ENCODE measurements at places on chromosomes 6 and 20. TPM values are rescaled to one million over a fixed set of nuclear protein-coding genes. Genes with fewer than 3 reads are reported as not detected.

GRCh38 chr6:127471379-127472255, 12.4 kb upstream of the KIAA0408 start:
- no peak for DNase-seq

DNA sequence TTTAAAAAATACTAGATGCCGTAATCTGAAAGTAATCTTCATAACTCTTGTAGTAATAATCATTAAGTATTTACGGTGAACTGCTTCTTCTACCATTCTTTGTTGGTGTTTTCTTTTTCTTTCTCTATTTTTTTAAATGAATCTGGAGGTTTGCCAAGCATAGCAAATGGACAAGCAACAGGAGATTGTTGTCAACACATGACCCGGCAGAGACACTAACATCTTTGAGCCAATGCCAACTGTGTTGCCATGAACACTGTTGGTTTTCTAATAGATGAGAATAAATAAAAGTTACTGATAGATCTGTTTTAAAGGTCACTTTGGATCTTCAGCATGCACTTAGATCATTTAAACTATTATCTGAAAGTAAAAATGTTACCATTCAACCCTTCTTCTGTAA, 523.6 kb upstream of the EYS start:
- no peak for DNase-seq

- peak; percentile 87 for DNase-seq
Measured at GRCh38 chr6:160974304-160974771, 17.2 kb upstream of the MAP3K4 start.

DNA sequence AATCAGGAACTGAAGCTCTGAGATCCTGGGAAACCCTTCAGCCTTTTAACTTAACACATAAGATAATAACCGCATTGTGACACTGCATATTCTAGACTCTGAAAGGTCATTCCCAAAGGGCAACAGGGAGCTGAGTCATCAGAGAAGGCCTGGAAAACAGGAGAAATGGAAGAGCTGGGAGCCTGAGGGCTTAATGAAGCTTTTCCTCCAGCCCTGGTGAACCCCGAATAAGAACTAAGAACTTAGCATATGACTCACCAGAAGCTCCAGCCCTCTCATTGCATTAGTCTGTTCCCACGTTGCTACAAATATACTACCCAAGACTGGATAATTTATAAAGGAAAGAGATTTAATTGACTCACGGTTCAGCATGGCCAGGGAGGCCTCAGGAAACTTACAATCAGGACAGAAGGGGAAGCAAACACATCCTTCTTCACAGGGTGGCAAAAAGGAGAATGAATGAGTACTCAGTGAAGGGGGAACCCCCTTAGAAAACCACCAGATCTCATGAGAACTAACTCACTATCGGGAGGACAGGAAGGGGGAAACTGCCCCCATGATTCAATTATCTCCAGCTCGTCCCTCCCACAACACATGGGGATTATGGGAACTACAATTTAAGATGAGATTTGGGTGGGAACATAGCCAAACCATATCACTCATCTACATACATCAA, 648.5 kb downstream of the TFAP2A start:
- DNase-seq, result no peak

GRCh38 chr6:3324262-3324942, 65.7 kb downstream of the PSMG4 start:
- DNase-seq, result no peak

GRCh38 chr6:146200176-146200575, 171.3 kb downstream of the GRM1 start:
- no peak for DNase-seq

DNA sequence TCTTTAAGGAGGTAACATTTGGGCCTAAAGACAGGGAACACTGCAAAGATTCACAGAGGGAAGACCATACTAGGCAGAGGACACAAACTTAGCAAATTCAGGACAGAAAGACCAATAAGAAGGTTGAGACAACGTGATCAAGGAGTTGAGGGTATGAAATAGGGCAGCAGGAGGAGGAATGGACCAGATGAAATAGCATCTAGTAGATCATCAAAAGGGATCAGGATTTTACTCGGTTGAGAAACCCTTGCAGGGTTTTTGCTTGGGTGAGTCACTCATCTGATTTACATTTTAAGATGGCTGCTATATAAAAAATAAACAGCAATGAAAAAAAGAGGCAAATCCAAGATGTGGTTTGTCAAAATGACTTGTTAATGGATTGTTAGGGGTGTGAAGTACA, 4.7 kb downstream of the BCLAF1 start:
- DNase-seq, result no peak

- DNase-seq, result no peak
Measured at GRCh38 chr6:99333068-99333467, 16.4 kb downstream of the FAXC start.

DNA sequence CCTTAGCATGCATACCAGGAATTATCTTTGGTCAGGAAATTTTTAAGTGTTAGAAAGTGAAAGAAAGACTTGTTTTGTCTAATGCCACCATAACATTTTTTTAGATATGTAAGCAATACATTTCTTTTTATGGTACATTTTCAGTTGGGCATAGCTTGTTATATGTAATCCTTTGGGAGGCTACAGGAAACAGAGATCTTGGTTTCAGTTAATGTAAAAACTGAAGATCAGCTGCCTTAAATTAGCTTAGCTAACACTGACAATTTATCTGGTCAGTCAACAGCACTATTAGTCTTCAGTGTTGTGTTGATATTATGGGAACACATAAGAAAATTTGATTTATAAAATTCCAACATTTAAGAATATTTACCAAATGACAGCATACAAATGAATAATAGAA, 78.6 kb upstream of the SMIM8 start:
- no peak for DNase-seq

GRCh38 chr6:71599359-71599758, 287.0 kb upstream of the RIMS1 start:
- DNase-seq, result no peak

GRCh38 chr6:124694139-124694705, 268.0 kb upstream of the RNF217 start:
- no peak for DNase-seq

GRCh38 chr20:25407311-25408169, at the start of gene GINS1:
TSS of gene GINS1 (plus strand) at chr20:25407673. CDS start at chr20:25407821, 148 bp downstream.
- peak; percentile 92 for DNase-seq

DNA sequence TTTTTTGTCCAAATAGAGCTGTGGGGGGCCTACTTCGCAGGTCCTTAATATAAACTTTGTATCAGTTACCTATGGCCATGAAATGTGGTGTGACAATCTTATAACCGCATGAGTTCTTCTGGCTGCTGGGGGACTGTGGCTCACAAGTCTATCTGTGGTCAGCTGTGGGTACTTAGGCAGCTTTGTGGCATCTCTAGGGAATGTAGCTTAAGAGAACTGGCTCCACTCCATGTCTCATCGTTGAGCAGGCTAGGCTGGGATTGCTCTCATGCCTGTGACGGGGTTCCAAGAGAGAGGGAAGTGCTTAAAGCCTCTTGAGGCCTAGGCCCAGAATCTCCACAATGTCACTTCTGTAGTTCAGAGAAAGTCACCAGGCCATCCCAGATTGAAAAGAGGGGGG, 140.5 kb downstream of the BTBD3 start:
- DNase-seq, result no peak

- DNase-seq, result no peak
Measured at GRCh38 chr6:158357570-158358216, 45.4 kb downstream of the TULP4 start.

- DNase-seq, result peak; percentile 49
Measured at GRCh38 chr6:40710626-40711330, 123.6 kb upstream of the LRFN2 start.

GRCh38 chr6:41573985-41574384, 27.8 kb downstream of the FOXP4 start:
- DNase-seq, result no peak

DNA sequence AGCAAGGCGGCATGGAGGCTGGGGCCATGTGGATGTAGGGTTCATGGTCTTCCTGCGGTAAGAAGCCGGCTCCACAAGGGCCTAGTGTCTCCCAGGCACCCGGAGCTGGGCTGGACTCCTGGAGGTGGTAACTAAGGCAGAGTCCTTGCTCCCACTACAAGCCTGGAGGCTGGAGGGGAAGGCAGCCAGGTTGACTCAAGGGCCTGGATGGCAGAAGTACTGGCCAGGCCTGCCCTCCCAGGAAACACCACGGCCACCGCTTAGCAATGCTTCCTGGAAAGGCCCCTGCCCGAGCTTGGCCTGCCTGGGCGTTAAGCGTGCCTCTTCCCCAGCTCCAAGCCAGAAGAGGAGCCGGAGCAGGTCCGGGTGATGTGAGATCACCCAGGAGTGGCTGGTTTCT, 182.0 kb downstream of the ZDHHC14 start:
- DNase-seq, result no peak

- no peak for DNase-seq
Measured at GRCh38 chr20:4195499-4195898, 180.1 kb upstream of the RNF24 start.

The SLC35F1 gene
- 2.0 TPM for total RNA-seq

The CTAGE9 gene
- total RNA-seq, result not detected

The GPSM3 gene
- total RNA-seq, result 9.2 TPM

The PAK5 gene
- not detected for total RNA-seq

The NKX2-4 gene
- not detected for total RNA-seq

The GSTA2 gene
- not detected for total RNA-seq

The AIF1 gene
- 24.4 TPM for total RNA-seq

The ZNF341 gene
- 1.8 TPM for total RNA-seq

The MCCD1 gene
- not detected for total RNA-seq

The C6orf163 gene
- 2.0 TPM for total RNA-seq

All from right cardiac atrium (tissue), 5 donors.